ENCODE measurements at places on chromosomes 2 and 18.

DNA sequence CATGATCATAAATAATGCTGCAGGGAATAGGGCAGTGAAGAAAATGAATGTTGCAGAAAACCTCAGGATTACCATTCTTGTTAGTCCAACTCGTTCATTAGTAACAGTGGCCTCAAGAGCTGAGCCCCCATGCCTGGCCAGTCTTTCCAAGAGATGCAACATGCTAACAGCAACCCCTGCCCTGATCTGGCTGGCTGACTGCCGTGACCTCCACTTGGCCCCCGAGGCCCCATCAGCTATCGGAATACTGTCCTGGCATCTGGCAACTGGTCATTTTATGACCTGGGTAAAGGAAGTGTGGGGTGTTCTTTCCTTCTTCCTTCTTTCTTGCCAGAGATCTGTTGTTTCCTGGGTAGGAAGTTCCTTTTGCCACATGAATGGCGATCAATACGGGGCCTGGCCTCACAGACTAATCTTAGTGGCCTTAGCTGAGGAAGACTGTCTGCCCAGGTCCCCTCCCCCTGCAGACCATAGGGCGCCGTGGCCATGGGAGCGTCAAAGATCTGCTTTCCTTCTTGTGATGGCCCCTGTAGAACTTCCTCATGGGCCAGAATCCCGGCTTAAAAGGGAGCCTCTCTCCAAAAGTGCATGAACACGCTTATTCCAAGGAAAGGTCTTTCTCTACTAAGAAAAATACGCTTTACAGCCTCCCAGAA is 10.6 kb upstream of the TRABD2A start:
- DNase-seq, result no peak

GRCh38 chr18:13501543-13501887 is 224.8 kb downstream of the FAM210A start:
- DNase-seq, result no peak

DNA sequence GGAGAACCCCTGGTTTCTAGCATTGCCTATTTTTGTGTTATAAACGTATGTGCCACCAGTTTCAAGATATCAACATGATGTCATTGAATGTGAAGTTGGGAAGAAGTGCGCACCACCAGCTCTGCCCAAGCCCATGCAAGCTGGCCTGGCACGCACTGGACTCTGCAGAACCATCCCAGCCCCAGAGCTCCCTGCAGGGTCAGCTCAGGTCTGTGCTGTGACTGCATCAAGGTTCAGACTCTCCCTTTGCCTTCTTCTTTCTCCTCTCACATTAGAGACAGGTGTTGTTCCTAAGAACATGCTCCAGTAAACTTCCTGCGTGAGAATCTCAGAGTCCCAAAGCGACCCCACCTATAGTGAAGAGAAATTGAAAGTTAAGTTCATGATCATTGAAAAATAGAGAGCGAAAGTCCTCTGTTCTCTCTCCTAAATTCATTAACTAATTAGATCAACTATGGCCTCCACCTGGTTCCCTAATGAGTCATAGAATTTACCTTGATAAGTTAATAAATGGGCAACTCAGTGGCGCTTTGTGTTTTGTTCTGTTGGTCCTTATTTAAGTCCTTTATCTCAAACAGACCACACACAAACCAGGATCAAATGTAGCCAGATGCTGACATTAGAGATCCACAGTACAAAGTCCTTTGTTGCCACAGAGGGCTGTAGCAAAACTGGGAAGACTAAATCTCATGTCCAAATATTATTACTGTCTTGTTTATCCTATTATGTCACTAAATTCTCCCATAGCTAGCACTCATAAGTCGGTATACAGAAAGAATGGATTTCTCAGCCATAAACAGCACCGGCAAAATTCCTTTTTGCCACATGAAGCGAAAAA is 432.3 kb downstream of the STK39 start:
- no peak for DNase-seq

- DNase-seq, result peak; percentile 85
Measured at GRCh38 chr18:48153613-48154481, 223.4 kb upstream of the SMAD2 start.

- DNase-seq, result no peak
Measured at GRCh38 chr2:43202289-43202688, 24.1 kb downstream of the ZFP36L2 start.

DNA sequence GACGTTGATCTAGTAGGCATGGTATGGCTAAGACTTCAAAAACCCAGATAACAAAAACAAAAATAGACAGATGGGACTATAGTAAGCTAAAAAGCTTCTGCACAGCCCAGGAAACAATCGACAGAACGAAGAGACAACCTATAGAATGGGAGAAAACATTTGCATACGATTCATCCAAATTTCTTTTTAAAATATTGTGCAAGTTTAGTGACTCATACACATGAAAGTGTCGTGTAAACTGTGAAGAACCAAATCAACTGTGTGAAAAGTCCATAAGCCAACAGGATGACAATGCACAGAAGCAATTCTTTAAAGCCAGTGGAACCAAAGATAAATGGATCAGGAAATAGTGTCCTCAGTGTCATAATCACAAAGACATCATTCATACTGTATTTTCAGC is 671.1 kb downstream of the RNF144A start:
- peak; percentile 60 for DNase-seq

GRCh38 chr2:140990416-140990815 is 1140.4 kb downstream of the LRP1B start:
- DNase-seq, result peak; percentile 48

Measured in MCF 10A (cell line).